ENCODE measurements at places on chromosomes 3 and 15.

DNA sequence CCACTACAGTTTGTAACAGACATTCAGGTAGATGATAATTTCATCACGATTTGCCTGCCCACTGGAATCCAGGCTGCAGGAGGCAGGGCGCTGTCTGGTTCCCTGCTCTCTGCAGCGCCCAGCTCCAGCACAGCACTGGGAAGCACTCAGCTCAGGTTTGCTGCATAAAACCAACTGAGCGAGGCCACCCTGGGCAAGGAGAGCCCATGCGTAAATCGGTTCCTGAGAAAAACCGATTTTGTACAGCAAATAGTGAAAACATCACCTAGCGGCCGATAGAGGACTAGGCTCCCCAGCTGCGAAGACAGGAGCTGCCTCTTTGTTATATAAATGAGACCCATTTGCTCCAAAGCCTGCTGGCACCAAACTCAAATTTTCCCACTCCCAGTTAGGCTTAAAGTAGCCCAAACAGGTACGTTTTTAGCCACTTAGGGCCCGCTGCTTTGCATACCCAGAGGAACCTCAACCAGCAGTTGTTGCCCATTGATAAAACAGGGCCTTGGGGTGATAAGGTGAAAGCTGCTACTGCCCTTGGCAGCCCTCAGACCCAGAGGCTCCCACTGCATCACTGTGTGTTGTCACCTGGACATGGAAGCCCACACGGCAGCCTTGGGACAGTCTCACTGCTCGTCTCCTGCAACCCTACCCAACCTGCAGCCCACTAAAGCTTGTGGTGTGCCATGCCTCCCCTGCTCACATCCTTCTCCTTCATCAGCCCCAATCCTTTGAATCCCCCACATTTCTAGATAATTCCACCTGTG lies 47.5 kb downstream of the ALDH1L1 start:
- no peak for DNase-seq

GRCh38 chr3:179292450-179292849 lies 30.4 kb upstream of the ZNF639 start:
- no peak for DNase-seq

- no peak for DNase-seq
These were observed 7.7 kb upstream of the PSTPIP1 start for GRCh38 chr15:76987276-76987675.

DNA sequence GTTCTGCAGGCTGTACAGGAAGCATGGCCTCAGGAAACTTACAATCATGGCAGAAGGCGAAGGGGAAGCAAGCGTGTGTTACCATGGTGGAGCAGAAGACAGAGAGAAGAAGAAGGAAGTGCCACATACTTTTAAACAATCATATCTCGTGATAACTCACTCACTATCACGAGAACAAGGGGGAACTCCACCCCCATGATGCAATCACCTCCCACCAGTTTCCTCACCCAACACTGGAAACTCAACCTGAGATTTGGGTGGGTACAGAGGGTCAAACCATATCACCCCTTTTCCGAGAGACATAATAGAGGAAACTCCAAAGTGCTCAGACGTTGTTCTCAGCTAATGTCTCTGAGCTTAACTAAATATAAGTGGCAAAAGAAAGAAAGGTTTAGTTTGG lies 186.3 kb upstream of the MME start:
- DNase-seq, result no peak

GRCh38 chr3:182710557-182711157 lies 82.6 kb upstream of the ATP11B start:
- no peak for DNase-seq

GRCh38 chr3:115403786-115404185 lies 219.5 kb upstream of the GAP43 start:
- DNase-seq, result no peak

- no peak for DNase-seq
These were observed 93.6 kb upstream of the ATP2B2 start for GRCh38 chr3:10599017-10599416.

DNA sequence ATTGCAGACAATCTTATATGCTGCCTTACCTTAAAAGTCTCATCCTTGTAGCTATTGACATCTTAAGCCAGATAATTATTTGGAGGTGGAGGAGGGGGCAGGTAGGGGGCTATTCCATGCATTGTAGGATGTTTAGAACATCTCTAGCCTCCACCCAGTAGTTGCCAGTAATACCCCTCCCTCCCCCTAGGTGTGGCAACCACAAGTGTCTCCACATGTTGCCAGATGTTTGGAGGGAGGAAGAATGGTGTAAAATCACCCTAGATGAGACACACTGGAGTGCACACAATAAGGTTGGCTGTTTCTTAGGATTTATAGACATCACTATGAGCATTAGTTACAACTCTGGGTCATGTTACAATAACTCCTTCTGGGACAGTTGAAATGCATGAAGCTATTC lies 27.4 kb downstream of the GORASP1 start:
- DNase-seq, result no peak

DNA sequence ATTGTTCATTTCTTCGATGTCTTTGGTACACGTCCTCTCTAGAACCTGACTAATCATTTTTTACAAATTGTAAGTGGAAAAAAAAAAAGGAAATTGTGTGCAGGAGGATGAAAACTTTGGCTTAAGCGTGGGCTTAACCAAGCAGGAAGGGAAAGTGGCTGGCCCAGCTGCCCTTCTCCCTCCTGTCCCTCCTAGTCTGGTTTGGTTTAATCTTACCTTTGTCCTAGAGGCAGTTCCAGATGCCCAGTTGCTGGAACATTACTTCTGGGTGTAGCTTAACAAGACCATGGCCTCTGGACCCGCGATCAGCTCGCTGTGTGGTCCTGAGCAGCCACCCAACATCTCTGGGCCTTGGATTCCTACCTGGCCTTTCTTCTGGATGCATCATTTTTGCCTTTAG lies 15.4 kb downstream of the PAQR5 start:
- DNase-seq, result no peak

DNA sequence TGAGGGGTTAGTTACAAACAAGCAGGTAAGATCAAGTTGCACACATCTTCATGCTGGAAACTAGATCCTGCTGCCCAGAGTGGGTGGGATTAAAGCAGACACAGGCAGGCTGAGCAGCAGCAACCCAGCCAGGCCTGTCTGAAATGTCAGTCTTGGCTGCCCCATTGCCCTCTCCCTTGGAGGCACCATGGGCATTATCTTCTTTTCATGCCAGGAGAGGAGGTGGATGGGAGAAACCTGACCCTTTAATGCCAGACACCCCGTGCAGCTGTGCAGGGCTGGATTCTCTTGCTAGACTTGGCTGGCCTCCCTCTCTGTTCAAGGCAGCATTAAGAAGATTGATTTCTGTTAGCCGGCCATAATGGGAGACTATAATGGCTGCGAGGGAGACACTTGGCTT lies 23.0 kb upstream of the EPHB1 start:
- no peak for DNase-seq

GRCh38 chr3:70111411-70111810 lies 111.9 kb downstream of the SAMMSON start:
- no peak for DNase-seq

DNA sequence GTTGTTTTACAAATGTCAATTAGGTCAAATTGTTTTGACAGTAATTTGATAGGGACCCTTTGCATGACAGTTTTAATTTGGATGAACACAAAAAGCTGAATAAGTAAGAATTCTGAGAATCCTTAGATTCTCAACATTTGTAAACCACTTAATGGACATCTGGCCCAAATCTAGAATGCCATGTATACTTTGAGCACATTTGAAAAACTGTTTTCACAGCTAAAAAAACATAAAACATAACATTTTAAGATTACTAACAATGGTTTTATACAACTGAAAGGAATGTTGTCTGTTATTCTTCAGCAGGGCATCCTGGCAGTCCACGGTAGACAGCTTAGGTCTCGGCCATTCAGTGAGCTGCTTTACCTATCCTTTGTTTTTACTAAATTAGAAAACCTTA lies 34.5 kb upstream of the TM2D3 start:
- no peak for DNase-seq

DNA sequence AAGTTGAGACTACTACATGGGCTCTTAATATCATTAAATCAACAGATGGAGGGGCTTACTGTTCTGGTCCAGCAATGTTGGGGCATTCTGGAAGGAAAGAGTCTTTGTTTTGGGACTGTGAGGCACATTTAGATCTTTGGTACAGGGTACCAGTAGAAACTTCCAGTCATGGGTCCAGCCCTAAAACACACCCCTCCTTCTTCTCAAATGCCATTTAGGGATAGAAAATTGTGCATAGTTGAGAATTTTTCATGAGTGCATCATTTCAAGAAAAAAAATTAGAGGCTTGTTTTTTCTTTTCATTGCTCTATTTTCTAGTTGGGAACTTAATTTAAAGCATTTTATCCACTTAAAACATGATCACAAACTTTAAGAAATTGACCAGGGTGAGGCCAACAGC lies 4.1 kb upstream of the RTP1 start:
- no peak for DNase-seq

GRCh38 chr3:173622166-173622565 lies 224.6 kb downstream of the NLGN1 start:
- DNase-seq, result no peak

DNA sequence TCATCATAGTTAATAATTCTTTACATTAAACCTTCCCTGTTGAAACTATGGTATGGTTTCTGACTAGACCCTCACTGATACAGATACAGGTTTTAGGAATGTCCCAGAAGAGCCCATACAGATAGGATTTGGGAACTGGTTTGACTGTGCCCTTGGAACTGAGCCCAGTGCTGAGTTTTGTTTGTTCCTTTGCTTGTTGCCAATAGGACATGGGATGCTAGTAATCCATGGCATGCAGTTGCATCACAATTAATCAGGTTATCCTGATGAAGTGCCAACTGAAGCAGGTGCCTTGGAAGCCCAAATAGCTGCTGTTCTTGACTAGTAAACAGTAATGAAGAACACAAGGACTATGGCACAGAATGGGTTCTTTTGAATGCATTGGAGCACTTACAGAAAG lies 230.6 kb downstream of the NEK10 start:
- no peak for DNase-seq

DNA sequence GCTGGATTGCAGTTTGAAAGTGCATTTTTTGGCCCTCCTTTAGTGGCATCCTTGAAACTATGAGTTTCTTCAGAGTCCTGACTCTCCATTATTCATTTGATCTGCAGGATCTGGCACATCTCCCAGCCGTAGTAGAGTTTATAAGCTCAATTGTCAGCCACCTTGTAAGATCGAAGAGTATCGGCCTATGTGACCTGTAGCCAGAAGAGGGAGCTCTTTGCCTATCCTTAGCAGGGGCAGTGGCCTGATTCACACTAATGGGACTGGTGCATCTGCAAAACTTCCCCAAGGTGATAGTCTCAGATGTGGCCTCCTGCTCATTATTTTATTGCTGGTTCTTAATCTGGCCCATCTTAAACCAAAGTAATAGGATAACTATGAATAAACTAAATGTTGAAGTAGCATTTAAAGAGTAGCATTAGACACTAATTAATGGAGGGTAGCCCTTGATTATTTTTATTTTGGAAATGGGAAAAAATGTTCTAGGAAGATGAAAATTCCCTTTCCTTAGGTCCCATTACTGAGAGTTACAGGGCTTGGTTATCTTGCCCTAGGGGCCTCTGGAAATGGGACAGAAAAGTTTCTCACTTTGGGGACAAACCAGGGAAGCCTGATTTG lies 21.2 kb downstream of the GCSAM start:
- DNase-seq, result no peak

GRCh38 chr3:117597865-117598264 lies 888.3 kb downstream of the TUSC7 start:
- DNase-seq, result no peak

DNA sequence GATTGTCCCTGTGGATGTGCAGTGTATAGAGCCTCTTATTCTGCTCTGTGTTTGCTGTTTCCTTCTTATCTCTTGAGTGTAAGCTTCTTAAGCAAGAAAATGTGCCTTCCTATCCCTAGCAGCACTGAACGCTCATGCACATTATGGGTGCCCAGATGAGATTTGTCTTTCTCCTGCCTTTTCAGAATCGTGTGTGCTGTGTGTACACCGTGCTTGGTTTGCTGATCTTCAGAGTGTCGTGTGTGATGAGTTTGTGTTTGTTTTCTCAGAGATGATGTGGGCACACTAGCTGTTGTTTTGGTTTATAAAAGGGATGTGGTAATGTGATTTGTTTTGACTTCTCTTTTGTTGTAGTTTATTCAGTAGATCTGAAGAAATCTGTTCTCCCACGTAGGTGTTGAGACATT lies 19.7 kb downstream of the GPR171 start:
- DNase-seq, result no peak

- DNase-seq, result no peak
These were observed 258.8 kb upstream of the NR2E3 start for GRCh38 chr15:71551566-71551965.

DNA sequence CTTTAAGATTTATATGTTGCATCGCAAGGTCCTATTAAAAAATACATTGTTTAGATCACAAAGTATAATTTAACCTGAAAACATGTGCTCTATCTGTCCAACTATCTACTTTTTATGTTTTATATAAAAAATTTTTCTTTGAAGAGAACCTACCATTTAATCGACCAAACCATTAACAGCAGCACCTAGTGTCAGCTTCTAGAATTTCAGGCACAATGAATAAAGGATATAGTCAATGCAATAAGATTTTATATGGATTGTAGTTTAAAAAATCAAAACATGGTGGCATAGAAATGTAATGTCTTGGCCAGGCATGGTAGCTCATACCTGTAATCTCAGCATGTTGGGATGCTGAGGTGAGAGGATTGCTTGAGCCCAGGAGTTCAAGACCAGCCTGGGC lies 313.7 kb downstream of the GAP43 start:
- no peak for DNase-seq

- DNase-seq, result no peak
These were observed 35.9 kb upstream of the GOLGA6L9 start for GRCh38 chr15:82393671-82394070.

DNA sequence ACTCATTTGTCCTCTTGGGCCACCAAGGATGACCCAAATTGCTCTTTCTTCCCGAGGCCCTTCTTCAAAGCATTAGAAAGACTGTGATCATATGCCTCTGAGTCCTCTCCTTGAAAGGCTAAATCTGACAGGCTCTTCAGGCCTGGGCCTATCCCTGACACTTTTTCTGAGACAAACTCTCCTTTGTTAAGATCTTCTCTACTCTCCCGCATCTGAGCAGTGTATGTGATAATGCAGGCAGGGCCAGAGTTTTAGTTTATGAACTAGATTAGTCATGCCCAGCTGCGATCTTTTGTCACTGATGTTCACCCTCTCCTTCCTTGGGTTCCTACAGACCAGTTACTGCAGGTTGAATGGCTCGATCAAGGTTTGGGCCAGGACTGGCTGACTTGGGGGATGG lies 39.2 kb downstream of the MASP1 start:
- no peak for DNase-seq

DNA sequence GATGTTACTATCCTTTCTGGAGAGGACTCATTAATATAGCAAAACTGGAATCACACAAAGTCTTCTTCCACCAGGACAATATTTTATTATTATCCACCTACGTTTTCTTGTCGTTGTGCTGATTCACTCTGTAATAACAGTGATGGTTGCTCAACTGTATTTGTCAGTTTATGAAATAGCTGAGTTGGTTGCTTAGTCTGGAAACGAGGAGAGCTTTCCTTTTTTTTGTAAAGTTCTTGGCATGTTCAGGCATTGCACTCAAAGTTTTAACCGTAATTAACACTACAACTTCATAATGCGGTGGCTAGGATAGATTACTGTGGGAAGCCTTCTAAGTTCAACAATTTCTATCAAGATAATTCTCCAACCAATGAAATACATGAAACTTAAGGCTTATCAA lies 131.2 kb downstream of the RAP2B start:
- DNase-seq, result no peak
